ENCODE measurements at places on chromosomes 5 and 9. TPM values are rescaled to one million over a fixed set of nuclear protein-coding genes. Genes with fewer than 3 reads are reported as not detected.

The SEMA6A gene
- total RNA-seq, result 0.18 TPM

The SLC22A4 gene
- 1.9 TPM for total RNA-seq

The MUSK gene
- total RNA-seq, result not detected

The FOXB2 gene
- total RNA-seq, result not detected

The FGF10 gene
- not detected for total RNA-seq

The FRMD3 gene
- 0.64 TPM for total RNA-seq

All from activated naive CD4-positive, alpha-beta T cell treated with anti-CD3 and anti-CD28 coated beads, Interleukin-2, amount 50 U/mL, for 72 hours (primary cell).